Peyer's patch (tissue), 4 donors: ENCODE measurements at places on chromosomes 11 and 22. TPM values are rescaled to one million over a fixed set of nuclear protein-coding genes. Genes with fewer than 3 reads are reported as not detected.

DNA sequence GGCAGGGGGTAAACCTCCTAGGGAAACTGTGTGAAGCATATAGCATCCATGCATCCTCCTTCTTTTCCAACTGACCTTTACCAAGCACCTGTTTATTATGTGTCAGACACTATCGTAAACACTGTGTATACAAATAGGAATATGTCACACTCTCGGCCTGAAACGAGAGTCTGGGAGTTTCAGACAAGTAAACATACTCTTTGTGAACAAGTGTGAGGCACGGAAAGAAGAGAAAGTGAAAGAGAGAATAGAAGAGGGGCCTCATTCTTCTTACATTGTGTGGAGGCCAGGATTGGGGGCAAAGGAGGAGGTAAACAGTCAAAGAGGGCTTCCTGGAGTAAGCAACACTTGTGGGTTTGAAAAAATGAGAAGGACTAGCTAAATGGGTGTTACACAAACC lies 16.4 kb downstream of the CSNK2A3 start:
- no peaks in the 10 kb centered on the region for H3K4me1 ChIP-seq
- no peaks in the 10 kb centered on the region for H3K27me3 ChIP-seq
- no peaks in the 10 kb centered on the region for H3K36me3 ChIP-seq
- no peak overlapping the region for H3K4me3 ChIP-seq
- no peak overlapping the region for H3K27ac ChIP-seq

GRCh38 chr11:74204701-74205100 lies 33.6 kb downstream of the PPME1 start:
- H3K27ac ChIP-seq, result no peak overlapping the region
- no peak overlapping the region for H3K4me3 ChIP-seq
- no peaks in the 10 kb centered on the region for H3K4me1 ChIP-seq
- no peaks in the 10 kb centered on the region for H3K27me3 ChIP-seq
- no peaks in the 10 kb centered on the region for H3K36me3 ChIP-seq
- no peak for DNase-seq

GRCh38 chr22:37176464-37177061 lies 11.5 kb downstream of the C1QTNF6 start:
- no peak overlapping the region for H3K4me3 ChIP-seq
- H3K27me3 ChIP-seq, result no peaks in the 10 kb centered on the region
- H3K4me1 ChIP-seq, result peaks cover 9% of the 10 kb centered on the region
- no peaks in the 10 kb centered on the region for H3K36me3 ChIP-seq
- DNase-seq, result peak; percentile 53

GRCh38 chr11:103480421-103480820 lies 371.2 kb downstream of the DYNC2H1 start:
- no peak overlapping the region for H3K4me3 ChIP-seq
- no peak for DNase-seq
- H3K36me3 ChIP-seq, result no peaks in the 10 kb centered on the region
- no peaks in the 10 kb centered on the region for H3K27me3 ChIP-seq

DNA sequence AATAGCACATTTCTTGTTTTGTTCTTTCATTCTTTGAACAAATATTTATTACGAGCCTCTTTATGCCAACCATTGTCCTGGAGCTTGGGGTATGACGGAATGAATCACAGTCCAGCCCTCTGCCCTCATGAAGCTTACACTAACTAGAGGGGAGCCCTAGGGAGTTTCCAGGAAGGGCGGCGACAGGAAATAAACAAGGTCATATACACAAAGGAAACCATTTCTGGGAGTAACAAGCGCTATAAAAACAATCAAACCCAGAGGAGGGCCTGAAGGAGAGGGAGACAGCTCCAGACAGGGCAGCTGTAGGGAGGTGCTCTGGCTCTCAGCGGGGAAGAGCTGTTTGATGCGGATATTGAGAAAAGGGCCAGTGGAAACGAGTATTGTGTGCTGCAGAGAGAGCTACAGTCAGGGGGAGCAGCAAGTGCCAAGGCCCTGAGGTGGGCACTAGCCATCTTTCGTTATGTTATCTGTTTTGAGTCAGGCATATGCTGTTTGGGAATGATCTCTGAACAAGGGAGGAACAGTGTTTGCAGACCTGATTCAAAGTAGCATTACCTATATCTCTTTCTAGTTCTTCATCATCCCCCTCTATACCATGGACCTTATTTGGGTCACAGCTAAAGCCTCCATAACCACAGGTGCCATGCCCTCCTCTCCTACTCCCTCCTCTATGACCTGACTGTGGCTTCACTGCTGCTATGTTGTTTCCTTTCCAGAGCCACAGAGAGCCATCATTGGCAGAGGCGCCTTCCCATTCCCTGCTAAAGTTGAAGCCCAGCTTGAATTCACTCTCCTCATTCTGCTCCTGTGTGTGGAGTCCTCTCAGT lies 15.3 kb upstream of the ZBTB16 start:
- no peak overlapping the region for H3K4me3 ChIP-seq
- DNase-seq, result peak; percentile 78
- H3K27me3 ChIP-seq, result no peaks in the 10 kb centered on the region
- H3K4me1 ChIP-seq, result no peaks in the 10 kb centered on the region

GRCh38 chr11:6629892-6630631 lies 10.8 kb upstream of the TPP1 start:
- H3K27ac ChIP-seq, result no peak overlapping the region
- no peak overlapping the region for H3K4me3 ChIP-seq
- DNase-seq, result no peak
- peaks cover 7% of the 10 kb centered on the region for H3K4me1 ChIP-seq
- H3K27me3 ChIP-seq, result no peaks in the 10 kb centered on the region

GRCh38 chr11:44949160-44950030 lies 1.3 kb downstream of the TP53I11 start:
- no peaks in the 10 kb centered on the region for H3K36me3 ChIP-seq
- H3K4me3 ChIP-seq, result peak overlapping the region; percentile 91
- peaks cover 28% of the 10 kb centered on the region for H3K4me1 ChIP-seq
- no peaks in the 10 kb centered on the region for H3K27me3 ChIP-seq
- DNase-seq, result peak; percentile 75

Gene KCNJ1
- total RNA-seq, result not detected

DNA sequence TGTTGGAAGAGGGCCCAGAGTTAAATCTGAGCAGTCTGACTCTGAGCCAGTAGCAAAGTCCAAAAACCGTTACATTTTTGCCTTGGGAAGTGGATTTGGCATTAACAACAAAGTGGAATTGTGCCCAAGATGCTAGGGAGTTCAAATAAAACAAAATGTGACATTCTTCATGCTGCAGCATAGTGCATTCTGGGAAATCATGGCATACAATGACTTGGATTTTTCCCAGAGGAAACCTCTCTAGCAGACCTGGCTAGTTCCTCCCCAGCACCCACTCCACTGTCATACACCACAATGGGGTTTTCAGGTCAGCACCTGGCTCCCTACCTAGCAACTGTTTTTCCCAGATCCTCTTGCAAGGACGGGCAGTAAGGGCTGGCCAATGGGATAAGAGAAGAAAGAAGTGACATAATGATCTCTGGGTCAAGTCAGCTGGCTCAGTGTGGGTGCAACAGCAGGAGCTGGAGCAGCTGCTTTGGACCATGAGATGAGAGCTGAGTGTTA lies 24.8 kb upstream of the CYB5R3 start:
- H3K27ac ChIP-seq, result no peak overlapping the region
- H3K27me3 ChIP-seq, result no peaks in the 10 kb centered on the region
- DNase-seq, result no peak
- H3K36me3 ChIP-seq, result no peaks in the 10 kb centered on the region
- no peak overlapping the region for H3K4me3 ChIP-seq
